Tongue (tissue), 3 donors: ENCODE measurements at places on chromosomes 6 and 20. TPM values are rescaled to one million over a fixed set of nuclear protein-coding genes. Genes with fewer than 3 reads are reported as not detected.
A peak's percentile ranks its signal among the peaks of the same experiment; 100 is the strongest.

Gene SLC32A1
- not detected for total RNA-seq

Gene IMPG1
- total RNA-seq, result not detected

Gene KDM1B
- 46.8 TPM for total RNA-seq

Gene OSER1
- total RNA-seq, result 45.6 TPM

Gene DUSP15
- total RNA-seq, result 0.82 TPM

Gene STX11
- total RNA-seq, result 2.8 TPM

Gene SLC13A3
- total RNA-seq, result 1.7 TPM

Gene GSTA3
- total RNA-seq, result not detected

Gene STAU1
- 47.4 TPM for total RNA-seq

Gene MYBL2
- 7.7 TPM for total RNA-seq

Gene EMILIN3
- total RNA-seq, result 68.9 TPM

Gene TRIM15
- total RNA-seq, result not detected

Gene GCM1
- not detected for total RNA-seq

Gene REM1
- 4.5 TPM for total RNA-seq

DNA sequence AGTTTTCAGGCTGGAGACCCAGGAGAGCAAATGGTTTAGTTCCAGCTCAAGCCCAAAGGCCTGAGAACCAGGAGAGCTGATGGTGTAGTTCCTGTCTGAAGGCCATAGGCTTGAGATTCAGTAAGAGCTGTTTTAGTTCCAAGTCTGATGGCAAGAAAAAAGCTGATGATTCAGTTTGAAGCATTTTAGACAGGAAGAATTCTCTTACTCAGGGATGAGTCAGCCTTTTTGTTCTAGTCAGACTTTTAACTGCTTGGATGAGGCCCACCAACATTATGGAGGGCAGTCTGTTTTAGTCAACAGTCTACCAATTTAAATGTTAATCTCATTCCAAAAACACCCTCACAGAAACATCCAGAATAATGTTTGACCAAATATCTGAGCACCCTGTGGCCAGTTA is 2.5 kb downstream of the ZSCAN26 start:
- DNase-seq, result no peak

- no peak for DNase-seq
Observed at GRCh38 chr20:44765701-44766347, 20.2 kb downstream of the KCNK15 start.

DNA sequence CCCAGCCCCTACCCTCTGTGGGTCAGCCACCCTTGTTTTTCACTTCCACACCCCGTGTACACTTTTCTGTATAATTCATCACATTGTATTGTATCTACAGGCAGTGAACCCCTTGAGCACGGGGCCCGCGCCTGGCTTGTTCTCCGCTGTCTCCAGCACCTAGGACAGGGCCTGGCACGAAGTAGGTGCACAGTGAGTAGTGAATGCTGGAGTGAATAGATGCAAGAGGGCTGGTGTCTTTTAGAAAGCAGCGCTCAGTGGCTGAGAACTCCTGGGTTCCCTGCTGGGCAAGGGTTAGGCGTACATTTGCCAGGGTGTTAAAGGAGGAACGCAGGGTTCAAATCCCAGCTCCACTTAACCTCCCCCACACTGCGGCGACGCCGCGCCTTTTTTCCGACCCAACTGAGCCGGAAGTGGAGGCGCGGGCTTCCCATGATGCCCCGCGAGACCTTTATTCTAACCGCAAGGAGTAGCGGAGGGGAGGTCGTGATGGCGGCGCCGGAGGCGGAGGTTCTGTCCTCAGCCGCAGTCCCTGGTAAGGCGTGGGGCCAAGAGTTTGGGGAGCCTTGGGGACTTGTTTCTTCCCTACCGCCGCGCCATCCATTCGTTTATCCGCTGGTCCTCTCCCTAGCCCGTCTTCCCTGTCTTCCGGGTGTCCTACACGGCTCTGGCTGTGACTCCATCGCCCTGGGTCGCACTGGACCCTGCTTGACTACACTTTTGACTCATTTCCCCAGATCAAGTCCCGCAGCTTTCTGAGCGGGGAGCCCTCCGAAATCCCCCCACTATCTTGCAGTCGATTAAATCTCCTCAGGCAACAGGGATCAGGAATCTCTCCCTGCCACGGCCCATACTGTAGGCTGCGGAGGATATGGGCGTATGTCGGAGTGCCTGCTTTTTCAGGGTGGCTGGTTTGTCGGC is at the start of gene MAD2L1BP:
MAD2L1BP (plus strand) TSS at position 454 of the 921 bp plus-strand sequence; CDS start at position 490, 36 bp downstream.
- peak; percentile 92 for DNase-seq

DNA sequence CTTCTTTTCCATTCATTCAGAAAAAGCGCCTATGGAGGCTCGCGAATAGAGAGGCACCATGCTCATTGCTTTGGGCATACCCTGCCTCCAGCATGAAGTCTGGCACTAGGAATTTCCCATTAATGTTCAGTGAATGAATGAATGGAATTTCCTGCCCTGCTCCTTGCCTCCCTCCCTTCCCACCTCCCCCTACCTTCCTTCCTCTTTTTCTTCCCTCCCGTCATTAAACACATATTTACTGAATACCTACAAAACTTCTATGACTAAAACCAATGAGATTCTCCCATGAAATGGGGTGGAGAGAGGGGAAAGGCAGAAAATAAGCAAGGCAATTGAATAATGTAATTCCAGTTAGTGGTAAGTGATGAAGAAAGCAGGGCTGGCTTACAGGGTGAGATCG is 213.8 kb upstream of the AGPAT4 start:
- no peak for DNase-seq

- no peak for DNase-seq
Observed at GRCh38 chr20:13464702-13465101, 174.0 kb downstream of the TASP1 start.

GRCh38 chr6:14549304-14549770 is 431.8 kb downstream of the CD83 start:
- DNase-seq, result peak; percentile 83

DNA sequence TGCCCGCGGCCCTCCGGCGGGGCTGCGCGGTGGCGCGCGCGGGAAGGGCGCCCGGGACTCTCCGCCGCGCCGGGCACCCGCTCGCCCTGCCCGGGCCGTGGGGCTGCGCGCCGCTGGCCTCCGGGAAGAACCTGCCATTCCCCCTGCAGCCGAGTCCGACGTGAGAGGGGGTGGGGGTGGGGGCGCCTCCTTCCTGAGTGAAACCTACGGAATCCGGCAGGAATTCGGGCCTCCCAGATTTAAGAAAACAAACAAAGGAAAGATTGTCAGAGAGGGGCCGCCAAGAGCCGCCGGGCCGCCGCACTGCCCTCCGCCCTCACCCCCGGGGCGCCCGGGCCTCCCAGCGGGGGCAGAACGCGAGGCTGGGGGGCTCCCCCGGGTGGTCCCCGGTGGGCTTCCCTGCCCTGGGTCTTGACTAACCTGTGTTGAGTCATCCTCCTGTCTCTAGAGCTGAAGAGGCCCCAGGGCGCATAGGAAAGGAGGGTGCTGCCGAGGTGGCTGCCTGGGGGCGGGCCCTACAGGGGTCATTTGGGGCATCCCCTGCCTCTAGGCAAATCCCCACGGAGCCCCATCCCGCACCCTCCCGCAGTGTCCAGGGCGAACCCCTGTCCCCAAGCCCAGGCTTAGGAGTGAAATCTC is 42.2 kb upstream of the FOXP4 start:
- peak; percentile 74 for DNase-seq

- DNase-seq, result no peak
Observed at GRCh38 chr6:147054158-147054557, 150.1 kb upstream of the STXBP5 start.

DNA sequence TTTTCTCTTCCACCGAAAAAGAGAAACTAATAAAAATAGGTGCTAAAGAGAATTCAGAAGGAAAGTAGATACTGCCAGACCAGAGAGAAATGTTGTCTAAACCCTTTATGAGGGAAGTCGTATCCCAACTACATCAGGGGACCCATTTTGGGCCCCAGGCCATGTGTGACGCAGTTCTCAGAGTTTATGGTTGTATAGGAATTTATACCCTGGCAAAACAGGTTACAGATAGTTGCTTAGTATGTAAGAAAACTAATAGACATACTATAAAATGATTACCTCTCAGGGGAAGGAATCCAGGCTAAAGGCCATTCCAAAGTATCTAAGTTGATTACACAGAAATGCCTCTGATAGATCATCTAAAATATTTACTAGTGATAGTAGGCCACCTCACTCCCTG is 28.6 kb upstream of the SLC52A3 start:
- no peak for DNase-seq

GRCh38 chr20:25292176-25292891 is 44.4 kb downstream of the PYGB start:
- DNase-seq, result no peak

GRCh38 chr6:3230900-3231246 is 3.4 kb upstream of the TUBB2B start:
- DNase-seq, result peak; percentile 82

DNA sequence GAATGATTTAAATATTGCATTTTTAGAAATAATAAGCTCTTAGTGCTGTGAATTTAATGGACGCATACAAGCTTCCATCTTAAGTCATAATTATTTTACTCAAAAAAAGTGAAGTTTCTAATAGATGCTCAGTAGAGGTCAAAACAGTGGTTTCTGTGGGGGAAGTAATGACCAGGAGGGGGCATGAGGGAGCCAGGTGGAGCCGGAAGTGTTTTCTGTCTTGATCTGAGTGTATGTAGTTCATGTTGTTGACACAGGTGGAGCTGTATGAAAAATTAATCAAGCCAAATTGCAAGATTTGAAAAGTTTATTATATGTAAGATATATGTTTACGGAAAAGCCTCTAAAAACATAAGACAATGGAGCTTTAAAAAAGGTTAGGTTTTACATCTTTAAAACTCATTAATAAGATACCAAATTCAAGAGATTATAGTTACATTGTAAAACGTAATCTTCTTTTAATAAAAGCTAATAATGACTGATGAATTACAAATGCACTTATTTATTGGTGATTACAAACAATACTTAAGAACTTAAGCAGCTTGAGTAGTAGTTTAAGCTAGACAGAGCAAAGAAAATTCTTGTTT is 68.0 kb downstream of the PLAGL1 start:
- DNase-seq, result peak; percentile 51

- peak; percentile 24 for DNase-seq
Observed at GRCh38 chr20:37651932-37652331, 41.9 kb upstream of the CTNNBL1 start.

DNA sequence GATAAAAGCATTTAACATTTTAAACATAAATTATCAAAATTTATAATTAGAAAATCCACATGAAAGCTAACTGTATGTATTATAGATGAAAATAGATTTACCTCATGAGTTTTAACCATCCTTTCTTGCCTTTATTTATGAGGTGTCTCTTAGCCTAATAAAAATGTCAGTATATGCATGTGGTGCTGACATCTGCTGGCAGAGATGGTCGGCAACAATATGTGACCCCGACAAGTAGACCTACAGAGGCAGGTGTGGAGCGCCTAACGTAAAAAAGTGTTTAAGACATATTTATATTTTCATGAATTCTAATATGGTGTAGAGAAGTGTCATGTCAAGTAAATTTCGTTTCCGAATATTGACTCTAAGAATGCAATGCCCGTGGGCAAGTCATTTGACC is 149.0 kb upstream of the FUT9 start:
- peak; percentile 9 for DNase-seq

- DNase-seq, result no peak
Observed at GRCh38 chr20:8744228-8744844, 324.6 kb upstream of the PLCB4 start.

DNA sequence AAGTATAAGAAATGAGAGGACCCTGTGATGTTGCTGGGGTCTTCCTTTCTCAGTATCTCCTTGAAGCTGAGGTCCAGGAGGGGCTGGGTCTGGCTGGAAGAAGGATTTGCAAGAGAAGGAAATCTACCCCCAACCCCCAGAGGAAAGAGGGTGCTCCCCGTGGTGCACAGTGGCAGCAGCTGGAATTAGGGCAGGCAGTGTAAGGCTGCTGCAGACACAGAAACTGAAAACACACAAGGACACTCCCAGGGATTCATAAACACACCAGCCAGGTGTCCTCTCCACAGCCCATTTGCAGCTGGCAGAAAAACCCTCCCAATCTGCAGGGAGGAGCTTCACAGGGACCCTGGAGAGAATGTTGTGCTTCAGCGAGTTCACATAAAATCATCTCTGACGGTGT is 297.2 kb downstream of the CDH26 start:
- no peak for DNase-seq

- DNase-seq, result no peak
Observed at GRCh38 chr6:34447910-34448309, 18.0 kb upstream of the PACSIN1 start.

- DNase-seq, result peak; percentile 77
Observed at GRCh38 chr6:43247114-43247999, 4.1 kb downstream of the TTBK1 start.

GRCh38 chr20:43803276-43803675 is 76.5 kb upstream of the GTSF1L start:
- DNase-seq, result no peak

- DNase-seq, result no peak
Observed at GRCh38 chr6:169932491-169932890, 181.1 kb downstream of the ERMARD start.

DNA sequence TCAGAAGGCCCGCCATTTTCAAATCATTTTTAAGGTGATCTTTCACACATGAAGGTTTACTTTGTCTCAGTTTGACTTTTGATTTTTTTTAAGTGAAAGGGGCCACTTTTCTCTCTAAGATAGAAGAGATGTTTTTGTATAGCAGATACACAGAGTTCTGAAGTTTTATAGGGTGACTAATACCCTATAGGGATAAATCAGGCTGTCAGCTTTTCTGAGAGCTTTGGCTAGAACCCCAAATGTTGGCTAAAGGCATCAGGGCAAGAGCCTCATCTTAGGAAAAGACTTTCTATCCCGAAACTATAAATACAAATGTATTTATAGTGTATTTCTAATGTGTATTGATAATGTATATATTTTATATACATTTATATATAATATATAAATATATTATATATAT is 181.4 kb downstream of the TBX18 start:
- DNase-seq, result no peak

- DNase-seq, result no peak
Observed at GRCh38 chr6:3765415-3765814, 13.9 kb upstream of the PXDC1 start.

- no peak for DNase-seq
Observed at GRCh38 chr6:90144396-90144795, 152.2 kb downstream of the BACH2 start.

DNA sequence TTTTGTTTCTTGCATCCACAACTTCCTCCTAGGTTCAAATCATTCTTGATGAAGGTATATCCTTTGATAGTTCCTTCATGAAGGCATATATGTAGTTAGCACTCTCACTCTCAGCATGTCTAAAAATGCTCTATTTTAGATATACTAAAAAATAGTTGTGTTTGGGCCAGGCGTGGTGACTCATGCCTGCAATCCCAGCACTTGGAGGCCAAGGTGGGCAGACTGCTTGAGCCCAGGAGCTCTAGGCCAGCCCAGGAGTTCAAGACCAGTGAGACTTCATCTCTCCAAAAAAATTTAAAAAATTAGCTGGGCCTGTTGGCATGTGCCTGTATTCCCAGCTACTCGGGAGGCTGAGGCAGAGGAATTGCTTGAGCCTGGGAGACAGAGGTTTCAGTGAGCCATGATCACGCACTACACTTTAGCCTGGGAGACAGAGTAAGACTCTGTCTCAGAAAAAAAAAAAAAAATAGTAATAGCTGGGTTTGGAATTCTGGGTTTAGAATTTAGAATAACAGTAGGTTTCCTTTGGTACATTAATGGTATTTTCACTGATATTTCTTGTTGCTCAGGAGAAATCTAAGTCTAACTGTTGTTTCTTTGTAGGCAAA is 7.0 kb downstream of the SERAC1 start:
- DNase-seq, result no peak

GRCh38 chr6:7166410-7167293 is 58.9 kb downstream of the RREB1 start:
- peak; percentile 78 for DNase-seq
